Mucosa of descending colon (tissue), 3 donors: ENCODE measurements at places on chromosomes 4 and X. TPM values are rescaled to one million over a fixed set of nuclear protein-coding genes. Genes with fewer than 3 reads are reported as not detected.

GRCh38 chr4:2261853-2262144 is at the start of gene MXD4:
Gene MXD4 (minus strand): TSS chr4:2262109. CDS start chr4:2261980, 129 bp downstream.
- DNase-seq = no peak

DNA sequence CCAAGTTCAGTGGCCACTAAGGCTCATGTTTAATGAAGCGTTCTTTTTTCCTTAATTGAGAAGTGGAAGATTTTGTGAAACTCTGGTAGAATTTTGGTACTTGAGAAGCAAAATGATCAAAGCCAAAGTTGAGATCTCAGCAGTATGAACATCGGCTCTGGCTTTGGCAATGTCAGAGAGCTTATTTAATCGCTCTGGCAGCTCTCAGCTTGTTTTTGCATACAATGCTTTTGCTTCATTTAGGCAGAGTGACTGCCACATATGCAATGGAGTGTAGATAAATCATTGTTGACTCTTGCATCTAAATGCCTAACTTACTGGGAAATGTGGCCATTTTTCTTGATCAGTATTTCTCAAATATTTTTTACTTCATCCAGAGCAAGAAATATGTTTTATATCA is 135.7 kb downstream of the AASDH start:
- no peak for DNase-seq

The NOCT gene
- total RNA-seq = 11.6 TPM

The SLC10A4 gene
- total RNA-seq = 0.26 TPM
